ENCODE measurements at places on chromosomes 12 and 14.

DNA sequence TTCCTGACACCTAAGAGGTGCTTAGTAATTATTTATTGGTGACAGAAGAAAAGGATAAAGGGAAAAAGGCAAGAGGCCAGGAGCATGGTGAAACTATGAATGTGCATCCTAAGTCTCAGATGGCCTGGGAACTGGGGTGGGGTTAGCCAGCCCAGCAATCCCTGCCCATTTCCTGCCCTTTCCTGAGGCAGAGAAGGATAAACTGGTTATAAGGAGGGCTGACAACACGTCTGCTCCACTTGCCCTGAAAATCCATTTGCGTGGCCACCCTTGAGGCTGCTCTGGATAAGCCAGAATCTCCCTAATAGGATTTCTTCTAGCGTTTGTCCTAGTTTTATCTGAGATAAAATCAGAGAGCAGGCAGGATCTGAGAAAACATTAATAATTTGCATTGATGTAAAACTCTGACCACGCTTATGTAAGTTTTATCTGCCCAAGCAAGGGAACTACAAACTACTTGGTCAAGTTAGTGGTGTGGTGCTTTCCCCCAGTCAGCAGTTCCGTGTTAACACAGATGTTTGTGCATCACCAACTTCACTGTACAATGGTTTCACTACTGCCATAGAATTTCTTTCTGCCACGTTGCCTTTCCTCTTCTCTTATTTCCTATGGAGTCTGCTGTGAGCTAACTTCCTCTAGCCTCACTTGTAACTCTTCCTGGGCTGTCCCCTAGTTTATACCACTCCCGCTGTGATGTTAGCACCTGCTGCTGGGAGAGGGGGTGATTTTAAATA, 392.7 kb downstream of the RPS29 start:
- DNase-seq = no peak

DNA sequence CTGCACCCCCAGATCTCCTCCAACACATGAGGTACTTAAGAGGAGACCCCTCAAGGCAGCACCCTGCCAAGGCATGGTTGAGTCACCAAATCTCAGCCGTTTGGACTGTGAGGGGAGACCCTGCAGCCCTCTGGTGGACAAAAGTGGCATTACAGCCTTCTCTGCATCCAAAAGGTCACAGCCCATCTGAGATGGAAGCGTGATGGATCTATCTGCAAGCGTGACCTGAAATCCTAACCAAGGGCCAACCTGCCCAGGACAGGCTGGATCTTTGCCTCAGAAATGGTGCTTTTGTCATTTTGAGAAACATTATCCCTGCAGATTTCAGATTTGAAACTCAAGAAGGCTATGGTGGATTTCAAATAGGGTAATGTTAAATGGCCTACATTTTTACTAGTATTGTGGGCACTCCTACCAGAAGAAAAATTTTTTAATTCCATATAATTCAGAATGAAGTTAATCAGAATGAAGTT, 23.7 kb upstream of the DHRS4 start:
- peak; percentile 91 for DNase-seq

GRCh38 chr12:26870491-26871419, 37.8 kb upstream of the ITPR2 start:
- no peak for DNase-seq

DNA sequence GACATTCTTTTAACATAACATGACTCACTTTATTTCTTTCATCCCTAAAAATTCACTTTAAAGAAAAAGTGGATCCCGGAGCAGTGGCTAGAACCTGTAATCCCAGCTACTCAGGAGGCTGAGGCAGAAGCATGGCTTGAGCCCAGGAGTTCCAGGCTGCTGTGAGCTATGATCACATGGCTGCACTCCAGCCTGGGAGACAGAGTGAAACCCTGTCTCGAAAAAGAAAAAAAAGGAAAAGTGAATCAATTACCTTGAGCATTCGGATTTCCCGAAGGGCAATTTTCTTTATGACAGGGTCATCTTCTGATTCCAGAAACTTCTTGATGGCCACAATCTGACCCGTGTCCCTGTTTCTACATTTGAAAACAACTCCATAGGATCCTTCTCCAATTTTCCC, 1.2 kb downstream of the CDKL1 start:
- no peak for DNase-seq

GRCh38 chr12:9940375-9940774, 8.2 kb upstream of the CLEC2A start:
- peak; percentile 10 for DNase-seq

DNA sequence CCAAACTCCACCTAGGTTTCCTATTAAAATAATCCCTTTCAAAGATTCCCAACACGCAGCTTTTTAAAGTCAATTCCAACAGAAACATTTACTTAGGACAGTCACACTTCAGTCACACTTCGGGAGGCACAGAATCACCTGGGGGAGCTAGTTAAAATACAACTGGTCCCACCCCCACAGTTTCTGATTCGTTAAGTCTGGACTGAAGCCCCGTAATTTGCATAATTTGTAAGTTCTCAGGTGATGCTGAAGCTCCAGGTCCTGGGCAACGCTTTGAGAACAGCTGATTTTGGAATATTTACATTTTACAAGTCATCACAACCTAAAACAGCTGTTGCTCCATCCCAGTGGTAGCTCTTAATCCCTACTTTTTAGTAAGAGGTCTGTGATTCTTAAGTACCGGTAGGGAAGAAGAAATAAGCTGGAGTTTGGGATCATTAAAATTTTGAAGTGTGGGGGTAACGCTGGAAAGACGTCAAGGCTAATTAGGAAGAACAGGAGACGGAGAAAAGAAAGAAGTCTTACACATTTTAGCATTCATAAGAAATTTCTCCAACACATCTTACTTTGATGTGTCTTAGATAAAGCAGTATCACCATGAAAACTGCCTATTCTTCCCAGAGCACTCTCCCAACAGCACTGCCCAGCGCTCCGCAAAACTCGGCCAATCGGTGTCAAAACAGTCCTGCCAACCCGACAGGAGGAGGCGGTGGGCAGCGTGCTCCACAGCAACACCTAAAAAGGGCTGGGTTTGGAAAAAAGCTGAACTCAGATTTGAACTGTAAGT, 1.1 kb downstream of the IPO8 start:
- DNase-seq = peak; percentile 20

- DNase-seq = no peak
Measured at GRCh38 chr12:128801879-128802391, 21.8 kb downstream of the SLC15A4 start.

- no peak for DNase-seq
Measured at GRCh38 chr12:47188576-47189441, 109.0 kb upstream of the AMIGO2 start.

- no peak for DNase-seq
Measured at GRCh38 chr12:63968673-63969072, 124.2 kb downstream of the SRGAP1 start.

DNA sequence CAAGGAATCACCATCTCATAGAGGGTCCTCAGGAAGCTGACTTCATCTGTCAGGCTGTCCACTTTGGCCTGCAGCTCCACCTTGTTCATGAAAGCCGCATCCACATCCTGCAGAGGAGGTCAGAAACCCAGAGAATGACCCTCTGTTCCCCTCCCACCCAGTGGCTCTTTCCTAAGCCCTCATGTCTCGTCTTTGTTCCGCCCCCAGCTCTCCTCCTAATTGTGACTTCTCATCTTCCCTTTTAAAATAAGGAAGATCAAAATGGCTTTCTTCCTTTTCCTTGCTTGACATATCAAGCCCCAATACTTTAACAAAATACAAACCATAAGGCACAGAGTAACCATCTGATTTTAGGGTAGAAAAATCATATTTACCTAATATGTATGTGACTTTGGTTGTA, 4.4 kb downstream of the KRT76 start:
- no peak for DNase-seq

DNA sequence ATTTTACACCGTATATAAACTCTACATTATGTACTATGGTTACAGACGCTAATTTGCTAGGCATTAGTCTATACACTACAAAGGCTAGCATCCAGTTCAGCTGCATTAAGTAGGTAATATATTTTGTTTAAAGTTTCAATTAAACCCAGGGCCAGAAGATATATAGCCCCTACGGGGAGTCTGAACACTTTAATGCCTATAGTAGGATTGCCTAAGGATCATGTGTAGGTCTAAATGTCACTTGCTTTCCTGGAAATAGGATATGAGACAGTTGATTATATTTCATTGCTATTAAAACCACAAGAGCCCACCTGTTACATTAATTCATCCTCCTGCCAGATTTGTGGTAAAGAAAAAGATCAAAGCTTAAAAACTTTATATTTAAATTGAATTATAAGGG, 286.9 kb downstream of the TMTC2 start:
- DNase-seq = no peak

- DNase-seq = no peak
Measured at GRCh38 chr12:31726575-31726974, 2.2 kb downstream of the AMN1 start.

- no peak for DNase-seq
Measured at GRCh38 chr12:15186597-15186996, 34.6 kb downstream of the RERG start.

- no peak for DNase-seq
Measured at GRCh38 chr14:94702629-94703028, 67.3 kb downstream of the GSC start.

DNA sequence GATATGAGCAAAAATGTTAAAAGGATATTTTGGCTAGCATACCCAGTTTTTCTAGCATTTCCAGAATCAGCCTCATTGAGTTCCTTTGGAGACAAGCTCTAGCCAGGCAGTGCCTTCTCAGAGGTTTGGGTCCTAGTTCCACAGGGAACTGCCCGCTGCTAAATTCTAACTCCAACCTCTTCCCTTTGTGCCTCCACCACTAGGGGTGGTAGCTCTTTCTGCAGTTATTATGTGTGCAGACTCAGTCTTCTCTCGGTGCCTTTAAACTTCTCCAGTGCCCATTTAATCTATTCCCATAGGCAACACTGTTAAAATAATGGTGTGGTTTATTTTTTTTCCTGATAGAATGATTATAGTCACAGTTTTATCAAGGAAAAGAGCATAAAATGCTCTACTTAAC, 21.5 kb upstream of the SLC25A3 start:
- no peak for DNase-seq

DNA sequence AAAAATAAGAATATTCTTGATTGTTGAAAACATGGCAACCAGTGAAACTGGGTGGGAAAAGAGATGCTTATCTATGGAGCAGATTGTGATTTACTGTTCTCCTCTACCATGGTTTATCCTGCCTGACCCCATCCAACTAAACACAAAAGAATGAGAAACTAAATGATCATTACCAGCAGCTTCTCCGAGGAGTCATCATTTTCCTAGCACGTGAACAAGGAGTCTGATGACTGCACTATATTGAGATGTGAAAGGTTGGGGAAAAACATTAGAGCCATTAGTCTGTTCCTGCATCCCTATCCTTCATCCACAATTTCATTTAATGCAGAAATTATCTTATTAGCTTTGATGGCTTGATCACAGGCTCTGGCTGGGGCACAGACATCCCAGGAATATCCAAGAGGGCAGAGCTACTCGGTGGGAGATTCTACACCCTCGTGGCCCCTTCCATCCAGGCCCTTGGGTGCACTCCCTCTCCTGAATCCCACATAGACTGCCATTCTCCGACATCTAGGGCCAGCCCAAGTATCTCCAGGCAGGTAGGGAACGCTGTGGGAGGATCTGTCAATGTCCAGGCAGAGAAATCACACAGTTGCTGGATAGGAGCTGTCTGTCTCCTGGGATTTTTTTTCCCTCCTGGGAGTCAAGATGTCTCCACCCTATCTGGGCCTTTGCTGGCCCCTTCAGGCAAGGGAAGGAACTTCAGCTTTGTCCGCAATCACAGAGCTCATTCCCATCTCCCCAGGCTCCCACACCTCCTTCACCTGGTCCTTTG, 43.3 kb upstream of the DHRS4 start:
- DNase-seq = no peak

DNA sequence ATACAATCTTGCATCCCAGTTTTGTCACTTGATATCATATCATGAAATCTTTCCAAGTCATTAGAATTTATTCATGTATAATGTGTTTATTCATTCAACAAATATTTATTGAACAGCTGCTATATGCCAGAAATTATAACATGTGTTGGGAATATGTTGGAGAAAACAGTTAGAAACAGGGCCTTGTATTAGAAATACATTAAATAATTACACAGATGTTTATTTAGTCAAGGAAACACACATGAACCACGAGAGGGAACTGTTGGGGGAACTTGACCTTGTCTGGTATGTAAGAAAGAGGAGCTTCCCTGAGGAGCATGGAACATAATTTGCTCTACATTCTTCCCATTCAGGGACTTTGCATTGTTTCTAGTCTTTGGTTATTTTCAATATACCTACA, 191.7 kb upstream of the FRMD6 start:
- no peak for DNase-seq

GRCh38 chr12:5163661-5164060, 120.0 kb downstream of the KCNA5 start:
- no peak for DNase-seq

DNA sequence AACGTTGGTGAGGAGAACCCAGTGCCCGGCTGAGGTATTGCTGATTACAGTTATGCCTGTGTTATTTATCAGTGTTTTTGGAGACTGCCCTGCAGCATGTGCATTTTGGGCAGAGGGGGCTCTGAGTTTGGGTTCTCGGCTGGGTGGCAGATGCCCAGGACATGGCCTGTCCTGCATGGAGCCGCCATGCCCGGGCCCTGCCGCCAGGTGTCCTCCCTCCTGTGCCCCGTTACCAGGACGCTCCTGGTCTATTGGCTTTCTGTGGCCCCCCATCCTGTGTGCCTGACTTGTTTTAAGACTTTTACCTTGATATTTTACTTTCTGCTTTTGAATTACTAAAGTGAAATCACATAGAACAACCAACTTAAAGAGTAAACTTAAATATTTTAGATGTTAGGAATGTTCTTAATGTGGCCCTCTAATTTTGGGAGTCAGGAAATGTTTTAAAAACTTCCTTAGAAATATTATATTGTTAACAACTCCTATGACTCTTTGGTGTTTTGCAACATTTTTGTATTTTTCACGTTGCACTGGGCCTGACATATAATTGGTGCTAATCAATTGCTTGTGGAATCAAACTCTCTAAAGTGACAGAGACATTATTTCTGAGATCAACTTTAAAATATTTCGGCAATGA, 51.8 kb downstream of the PRIMA1 start:
- DNase-seq = no peak

DNA sequence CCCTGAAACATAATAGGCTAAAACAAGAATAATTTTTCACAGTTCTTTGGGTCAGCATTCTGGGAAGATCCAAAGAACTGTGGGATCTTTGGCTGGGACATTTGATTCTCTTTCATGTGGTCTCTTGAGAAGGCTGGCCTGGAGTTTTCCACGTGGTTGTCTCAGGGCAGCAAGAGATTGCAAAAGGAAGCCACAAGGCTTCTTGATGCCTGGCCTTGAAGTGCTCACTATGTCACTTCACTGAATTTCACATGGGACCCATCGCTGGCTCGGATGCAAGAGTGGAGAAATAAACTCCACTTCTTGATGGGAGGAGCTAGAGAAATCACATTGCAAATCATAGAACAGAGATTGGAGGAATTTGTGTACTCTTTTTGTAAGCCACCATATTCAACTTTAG, 343.4 kb downstream of the MED13L start:
- no peak for DNase-seq

All from CD4-positive, alpha-beta T cell treated with Interleukin-17A for 4 hours (primary cell).